ENCODE measurements at places on chromosomes 4 and X.

DNA sequence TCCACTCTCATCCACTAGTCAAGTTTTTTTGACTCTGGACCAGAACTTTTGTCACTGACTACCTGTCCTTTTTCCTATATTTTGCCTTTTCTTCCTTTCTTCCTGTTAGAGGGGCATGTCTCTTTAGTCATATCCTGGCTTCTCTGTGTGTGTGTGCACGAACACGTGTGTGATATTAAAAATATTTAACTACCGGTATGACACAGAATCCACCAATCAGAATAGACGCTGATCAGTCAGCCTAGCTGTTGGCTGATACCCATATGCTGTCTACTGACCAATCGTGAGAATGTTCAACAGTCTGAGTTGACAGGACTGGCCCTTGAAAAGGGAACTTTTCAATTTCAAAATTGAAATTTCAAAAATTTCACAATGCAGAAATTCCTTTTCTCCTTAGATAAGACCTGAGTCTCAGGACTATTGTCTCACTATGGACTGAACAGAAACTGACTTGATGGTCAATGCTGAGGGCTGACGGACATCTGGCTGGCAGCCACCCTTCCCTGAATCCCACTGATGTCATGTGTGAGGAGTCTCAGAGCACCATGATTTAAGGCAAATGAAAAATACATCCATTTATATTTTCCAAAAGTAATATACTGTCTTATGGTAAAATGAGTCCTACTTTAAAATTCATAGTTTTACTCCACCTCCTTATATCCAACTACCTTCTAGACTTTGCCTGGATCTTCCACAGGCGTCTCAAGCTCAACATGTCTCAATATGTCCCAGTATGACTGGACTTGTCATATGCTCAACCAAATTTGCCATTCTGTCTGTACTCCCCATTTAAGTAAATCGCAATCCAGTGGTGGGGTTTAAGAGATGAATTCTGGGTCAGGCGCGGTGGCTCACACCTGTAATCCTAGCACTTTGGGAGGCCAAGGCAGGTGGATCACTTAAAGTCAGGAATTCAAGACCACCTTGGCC lies 78.0 kb downstream of the CHRNA9 start:
- no peak for DNase-seq

DNA sequence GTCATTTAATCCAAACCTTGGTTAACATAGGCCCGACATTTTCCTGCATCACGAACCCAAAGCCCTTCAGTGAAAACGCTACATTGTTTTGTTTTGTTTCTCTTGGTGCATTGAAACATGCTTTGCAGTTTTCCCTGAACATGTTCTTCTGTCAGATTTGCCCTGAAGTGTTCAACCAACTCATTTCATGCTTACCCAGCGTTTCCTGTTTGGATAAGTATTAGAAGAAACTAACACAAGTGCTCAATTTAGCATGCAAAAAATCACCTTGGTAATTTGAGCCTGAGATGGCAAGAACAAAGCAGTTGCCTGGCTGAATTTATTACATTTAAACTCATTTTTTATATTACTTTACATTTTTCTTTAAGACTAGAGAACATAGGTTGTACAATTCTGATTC lies 160.1 kb upstream of the VCX3A start:
- DNase-seq, result no peak

DNA sequence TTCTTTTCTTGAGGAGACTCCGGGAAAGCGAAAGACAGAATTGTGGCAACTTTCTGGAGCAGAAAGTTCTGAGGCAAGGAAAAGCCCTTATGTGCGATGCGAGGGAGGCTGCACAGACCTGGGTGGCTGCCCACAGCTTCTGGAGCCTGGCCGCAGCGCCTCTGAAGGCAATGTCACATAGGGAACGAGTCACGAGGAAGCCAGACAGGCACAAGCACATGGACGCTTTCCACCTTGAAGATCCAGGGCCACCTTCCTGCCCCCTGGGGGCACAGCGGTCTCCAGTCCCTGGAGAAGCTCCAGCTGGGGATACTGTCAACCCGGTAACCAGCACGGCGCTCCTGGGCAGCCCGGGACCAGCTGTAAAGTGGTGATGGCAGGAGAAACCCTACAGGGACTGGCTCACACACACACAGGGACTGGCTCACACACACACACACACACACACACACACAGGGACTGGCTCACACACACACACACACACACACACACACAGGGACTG lies 69.8 kb downstream of the MTNR1A start:
- no peak for DNase-seq

GRCh38 chr4:16079046-16079445 lies 4.8 kb downstream of the PROM1 start:
- no peak for DNase-seq

- no peak for DNase-seq
Observed at GRCh38 chr4:38170338-38171169, 210.4 kb downstream of the PTTG2 start.

GRCh38 chr4:180937083-180937482 lies 1306.1 kb upstream of the TENM3 start:
- DNase-seq, result no peak

DNA sequence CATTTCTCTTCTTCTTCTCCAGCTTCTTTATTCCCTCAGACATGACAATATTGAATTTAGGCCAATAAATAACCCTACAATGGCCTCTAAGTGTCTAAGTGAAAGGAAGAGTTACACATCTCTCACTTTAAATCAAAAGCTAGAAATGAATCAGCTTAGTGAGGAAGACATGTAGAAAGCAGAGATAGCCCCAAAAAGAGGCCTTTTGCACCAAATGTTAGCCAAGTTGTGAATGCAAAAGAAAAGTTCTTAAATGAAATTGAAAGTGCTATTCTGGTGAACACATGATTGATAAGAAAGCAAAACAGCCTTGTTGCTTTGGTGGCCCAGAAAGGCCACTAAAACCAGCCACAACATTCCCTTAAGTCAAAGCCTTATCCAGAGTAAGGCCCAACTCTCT lies 146.2 kb upstream of the HHIP start:
- no peak for DNase-seq

DNA sequence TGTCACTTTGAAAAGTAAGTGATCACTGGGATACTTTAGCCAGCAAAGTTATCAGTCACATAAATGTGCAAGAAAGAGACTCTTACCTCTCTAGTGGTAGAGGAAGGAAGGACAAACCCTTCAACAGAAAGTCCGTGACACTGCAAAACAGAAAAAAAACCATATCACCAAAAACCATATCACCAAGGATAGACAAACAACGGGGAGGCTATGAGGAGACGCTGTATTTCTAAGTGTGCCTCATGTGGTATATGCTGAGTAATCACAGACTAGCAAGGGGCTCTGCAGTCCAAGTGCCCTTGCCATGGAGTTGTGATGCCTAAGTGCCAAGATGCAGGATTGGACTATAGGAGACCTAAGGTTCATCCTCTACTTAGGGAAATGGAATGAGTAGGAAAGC lies 11.5 kb upstream of the HDAC8 start:
- no peak for DNase-seq

- DNase-seq, result peak; percentile 26
Observed at GRCh38 chr4:152696764-152697261, 17.0 kb upstream of the TMEM154 start.

DNA sequence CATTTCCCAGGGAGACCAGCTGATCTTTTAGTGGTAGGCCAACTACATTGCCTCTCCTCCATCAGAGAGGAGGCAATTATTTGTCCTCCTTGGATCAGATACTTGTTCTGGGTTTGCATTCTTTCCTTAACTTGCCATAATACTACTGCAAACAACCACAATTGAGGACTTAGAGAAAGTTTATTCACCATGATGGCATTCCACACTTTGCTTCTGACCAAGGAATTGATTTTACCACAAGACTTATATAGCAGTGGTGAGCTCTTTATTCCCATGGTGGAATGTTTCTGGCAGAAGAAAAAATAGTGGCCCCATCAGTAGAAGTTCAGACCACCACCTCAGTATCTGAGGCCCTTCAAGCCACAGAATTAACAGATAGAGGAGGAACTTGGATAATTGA lies 123.9 kb upstream of the PPP3CA start:
- no peak for DNase-seq

- DNase-seq, result no peak
Observed at GRCh38 chr4:151148261-151148660, 48.8 kb downstream of the RPS3A start.

All from activated CD4-positive, alpha-beta T cell treated with anti-CD3 and anti-CD28 coated beads, Interleukin-2, amount 50 U/mL, for 4 hours (primary cell).